ENCODE measurements at places on chromosomes 6 and 20.

DNA sequence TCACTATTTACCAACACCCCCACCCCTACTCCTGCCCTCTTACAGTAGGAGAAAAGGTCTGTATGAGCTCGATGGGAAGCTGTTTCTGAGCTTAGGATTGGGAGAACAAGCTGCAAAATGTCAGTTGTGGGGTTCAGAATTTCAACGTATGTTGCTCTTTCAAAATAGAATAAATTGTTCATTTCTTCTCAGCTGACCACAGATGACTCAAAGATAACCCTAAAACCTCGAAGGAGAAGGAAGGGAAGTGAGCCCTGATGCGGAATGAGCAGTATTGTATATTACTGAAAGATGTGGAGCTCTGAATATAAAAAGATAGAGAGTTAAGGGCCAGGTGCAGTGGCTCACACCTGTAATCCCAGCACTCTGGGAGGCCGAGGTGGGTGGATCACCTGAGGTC lies 35.9 kb upstream of the MYLIP start:
- no peak for DNase-seq

DNA sequence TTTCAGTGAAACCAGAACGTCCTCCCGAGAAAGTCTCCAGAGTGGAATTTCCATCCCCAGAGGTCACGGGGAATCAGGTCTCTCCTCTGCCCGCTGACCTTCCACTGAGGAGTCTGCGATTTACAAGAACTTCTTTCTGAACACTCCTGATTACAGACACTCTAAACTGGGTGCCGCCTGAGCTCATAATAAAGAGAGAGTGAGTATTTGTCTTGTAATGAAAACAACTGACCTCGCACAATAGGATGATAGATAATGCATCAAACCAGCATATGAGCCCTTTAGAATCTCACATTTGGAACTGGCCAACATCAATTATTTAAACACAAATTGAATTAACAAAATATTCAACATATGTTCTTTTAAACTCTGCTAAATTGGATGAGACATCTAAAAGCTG lies 47.5 kb downstream of the DLL1 start:
- no peak for DNase-seq

- no peak for DNase-seq
These were observed 102.8 kb downstream of the PREP start for GRCh38 chr6:105300090-105300489.

- DNase-seq, result no peak
These were observed 468 bp downstream of the TRDN start for GRCh38 chr6:123636282-123636681.

- DNase-seq, result no peak
These were observed 170.4 kb downstream of the BCKDHB start for GRCh38 chr6:80276861-80277260.

DNA sequence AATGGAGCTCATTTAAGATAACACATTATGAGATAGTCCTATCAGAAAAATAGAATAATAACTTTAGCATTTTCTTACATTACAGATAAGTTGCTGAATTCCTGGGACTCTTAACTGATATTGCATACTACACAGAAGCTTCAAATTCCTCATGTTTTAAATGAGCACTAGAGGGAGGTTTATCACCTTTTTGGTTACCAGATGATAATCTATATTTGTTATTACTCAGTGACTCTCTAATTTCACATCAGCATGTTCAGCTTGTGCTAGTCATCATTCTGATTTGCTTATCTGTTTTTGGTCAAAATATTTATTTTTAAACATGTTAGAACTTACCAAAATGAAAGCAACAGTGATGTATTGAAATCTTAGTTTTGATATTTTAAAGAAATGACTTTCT lies 20.5 kb upstream of the GJA10 start:
- DNase-seq, result no peak

DNA sequence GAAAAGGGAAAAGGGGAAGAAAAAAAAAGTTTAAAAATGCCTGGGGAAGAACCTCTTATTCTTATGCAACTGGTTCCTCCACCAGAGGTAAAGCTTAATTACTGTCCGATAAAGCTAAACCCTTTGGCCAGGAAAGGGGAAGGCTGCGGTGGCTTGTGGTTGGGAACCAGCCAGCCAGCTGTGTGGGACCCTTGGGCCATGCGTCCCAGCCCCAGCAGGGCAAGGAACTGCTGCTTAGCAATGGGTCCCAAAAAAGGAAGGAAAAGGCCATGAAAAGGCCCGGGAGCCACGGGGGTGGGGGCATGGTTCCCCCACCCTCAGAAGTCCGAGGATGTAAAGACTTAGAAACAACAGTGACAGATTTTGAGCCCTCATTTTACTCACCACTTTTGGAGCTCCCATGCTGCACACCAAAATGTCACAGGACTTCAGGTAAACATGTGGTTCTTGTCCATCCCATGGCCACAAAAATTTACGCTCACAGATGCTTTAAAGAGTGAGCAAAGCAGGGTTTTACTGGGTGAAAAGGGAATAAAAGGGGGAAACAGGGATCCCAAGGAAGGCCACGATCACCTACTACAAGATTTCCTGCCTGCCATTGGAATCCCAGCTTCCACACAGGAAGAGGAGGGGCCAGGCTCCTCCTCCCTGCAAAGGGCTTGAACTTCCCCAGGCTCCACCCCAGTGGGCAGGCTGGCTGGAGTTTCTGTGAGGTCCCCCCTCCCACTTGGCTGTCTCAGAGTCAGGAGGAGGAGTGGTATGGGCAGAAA lies 1234.7 kb upstream of the GJE1 start:
- no peak for DNase-seq

- DNase-seq, result no peak
These were observed 40.1 kb upstream of the ZBP1 start for GRCh38 chr20:57660181-57660921.

DNA sequence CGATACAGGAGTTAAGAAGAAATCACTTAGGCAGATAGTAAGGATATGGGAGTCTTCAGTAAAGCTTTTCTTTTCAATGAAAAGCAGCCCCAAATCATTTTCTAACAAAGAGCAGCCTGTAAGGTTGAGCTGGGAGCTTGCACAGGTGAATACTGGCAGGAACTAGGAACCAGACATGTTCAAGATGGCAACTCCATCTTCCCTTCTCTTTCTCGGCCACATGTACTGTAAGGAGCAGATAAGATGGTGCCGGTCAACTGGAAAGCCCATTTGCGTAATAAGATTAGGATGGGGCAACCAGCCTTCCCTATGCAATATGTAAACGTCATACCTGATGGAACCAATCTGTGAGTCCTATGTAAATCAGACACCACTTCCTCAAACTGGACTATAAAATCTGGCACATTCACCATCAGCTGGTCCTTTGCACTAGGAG lies 46.2 kb upstream of the RNGTT start:
- no peak for DNase-seq

GRCh38 chr6:38996676-38997075 lies 51.9 kb upstream of the GLP1R start:
- no peak for DNase-seq

DNA sequence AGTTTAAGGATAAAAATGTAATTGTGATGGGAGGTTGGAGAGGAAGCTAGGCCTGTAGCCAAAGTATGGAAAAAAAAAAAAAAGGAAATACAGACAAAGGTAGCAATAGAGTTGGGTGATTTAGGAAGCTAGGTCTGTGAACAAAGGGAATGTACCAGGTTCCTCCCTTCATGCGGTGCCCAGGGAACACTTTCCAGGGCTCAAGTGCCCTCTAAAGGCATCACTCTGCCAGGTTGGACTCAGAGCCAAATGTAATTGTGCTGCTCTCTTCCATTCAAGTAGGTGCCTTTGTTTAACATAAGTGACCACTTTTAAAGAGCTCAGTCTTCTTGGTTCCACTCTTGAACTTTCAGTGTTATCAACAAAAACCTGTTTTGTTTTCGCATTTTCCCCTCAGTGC lies 159.7 kb upstream of the AHI1 start:
- no peak for DNase-seq

GRCh38 chr6:26550250-26550993 lies 12.3 kb downstream of the HMGN4 start:
- DNase-seq, result no peak

- no peak for DNase-seq
These were observed 86.0 kb downstream of the AFG1L start for GRCh38 chr6:108380876-108381275.

- DNase-seq, result no peak
These were observed 40.0 kb upstream of the OPN5 start for GRCh38 chr6:47741807-47742206.

GRCh38 chr6:110319843-110320242 lies 38.3 kb downstream of the METTL24 start:
- no peak for DNase-seq

DNA sequence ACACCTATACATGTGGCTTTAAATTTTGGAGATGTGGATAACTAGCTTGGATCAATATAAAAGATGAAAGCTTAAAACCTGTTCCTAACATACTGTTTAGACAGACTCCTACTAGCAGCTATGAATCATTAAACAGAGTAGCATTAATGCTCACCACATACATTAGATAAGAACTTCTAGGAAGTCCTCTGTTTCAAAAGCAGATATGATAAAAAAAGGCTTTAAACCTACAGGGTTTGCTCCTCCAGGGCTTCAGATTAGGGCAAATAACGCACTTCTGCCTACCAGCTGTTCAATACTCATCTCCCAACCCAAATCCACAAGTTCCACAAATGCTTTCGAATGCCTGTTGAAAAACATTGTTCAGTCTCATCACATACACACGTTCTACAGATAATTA lies 1.5 kb downstream of the REPS1 start:
- no peak for DNase-seq

- no peak for DNase-seq
These were observed 162.4 kb downstream of the FRK start for GRCh38 chr6:115898246-115898645.

- peak; percentile 32 for DNase-seq
These were observed 831 bp downstream of the PMEPA1 start for GRCh38 chr20:57708694-57709673.

DNA sequence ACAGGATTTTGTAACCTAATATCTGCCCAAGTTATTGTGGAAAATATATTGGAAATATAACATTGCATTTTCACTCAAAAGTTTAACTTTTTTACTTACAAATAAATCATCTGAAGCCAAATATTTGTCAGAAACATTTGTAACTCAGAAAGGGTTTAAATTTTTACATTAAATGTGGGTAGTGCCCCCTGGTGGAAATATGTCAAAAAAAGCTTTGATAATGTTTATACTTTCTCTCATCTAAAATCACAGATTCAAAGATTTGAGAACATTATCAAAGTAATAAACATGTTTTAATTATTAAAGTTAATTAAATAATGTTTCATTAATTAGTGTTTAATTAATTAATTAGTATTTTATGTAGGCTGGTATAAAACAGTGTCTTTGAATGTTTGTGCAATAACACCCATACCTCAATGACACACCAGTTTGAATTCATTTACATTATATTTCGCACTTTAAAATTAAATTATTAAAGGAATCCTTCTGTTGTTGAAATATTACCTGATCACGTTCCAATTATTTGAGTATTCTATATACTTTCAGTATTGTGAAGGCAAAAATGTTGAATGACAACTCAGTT lies 320.1 kb upstream of the FKBP1C start:
- DNase-seq, result no peak

DNA sequence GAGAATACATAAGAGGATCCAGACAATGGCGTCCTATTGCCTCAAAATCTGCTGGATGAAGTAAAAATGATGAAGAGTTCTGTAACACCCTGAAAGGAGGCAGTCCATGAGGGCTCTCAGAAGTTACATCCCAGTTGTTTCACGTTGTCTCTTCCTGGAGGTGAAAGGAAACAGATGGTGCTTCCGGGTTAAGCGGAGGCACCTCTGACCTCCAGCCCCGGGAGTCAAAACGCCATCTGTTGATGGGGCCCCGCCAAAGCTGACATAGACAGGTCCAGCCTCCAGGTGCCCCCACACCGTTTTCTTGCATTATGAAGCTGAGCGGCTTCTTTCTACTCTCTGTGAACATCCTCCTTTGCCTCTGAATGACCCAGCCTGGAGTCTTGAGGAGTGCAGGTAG lies 9.5 kb downstream of the SEMG2 start:
- DNase-seq, result no peak

- DNase-seq, result no peak
These were observed 15.5 kb upstream of the CST8 start for GRCh38 chr20:23475395-23475794.

- DNase-seq, result no peak
These were observed 5.1 kb downstream of the GLO1 start for GRCh38 chr6:38697846-38698245.

- no peak for DNase-seq
These were observed 49.0 kb downstream of the COL19A1 start for GRCh38 chr6:69915346-69915745.

DNA sequence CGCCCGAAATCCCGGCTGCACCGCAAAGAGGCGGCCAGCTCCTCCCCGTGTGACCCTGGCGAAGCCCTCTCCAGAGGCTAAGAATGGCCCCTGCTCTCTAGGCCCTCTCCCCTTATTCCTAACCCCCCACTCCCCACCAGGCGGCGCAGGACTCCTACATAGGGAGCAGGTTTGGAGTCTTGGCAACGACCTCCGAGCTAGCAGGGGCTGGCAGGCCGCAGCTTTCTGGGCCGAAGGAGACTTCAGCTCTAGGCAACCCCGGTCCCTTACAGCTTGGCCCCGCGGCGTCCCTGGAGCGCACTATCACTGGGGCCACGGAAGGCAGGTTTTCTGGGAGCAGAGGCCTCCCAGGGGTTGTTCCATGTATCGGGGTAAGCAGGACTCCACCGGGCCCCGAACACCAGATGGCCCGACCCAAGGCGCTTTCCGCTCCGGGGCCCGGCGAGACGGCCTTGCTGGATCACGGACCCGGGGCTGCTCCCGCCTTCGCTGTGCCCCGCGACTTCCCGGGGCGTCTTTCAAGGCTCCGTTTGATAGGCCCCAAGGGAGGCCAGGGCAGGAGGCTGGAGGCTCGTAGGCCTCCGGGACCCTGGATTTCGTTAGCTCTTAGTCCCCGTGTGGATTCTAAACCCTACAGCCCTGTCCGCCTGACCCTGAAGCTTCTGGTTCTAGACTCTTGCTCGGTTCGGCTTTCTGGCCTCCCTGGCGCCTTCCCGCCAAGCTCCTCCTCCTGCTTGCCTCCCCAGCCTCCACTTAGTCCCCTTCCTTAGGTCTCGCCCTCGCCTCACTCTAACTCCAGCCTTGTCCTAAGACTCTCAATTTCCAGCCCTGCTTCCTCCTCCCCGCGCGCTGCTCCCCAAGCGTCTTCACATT lies 1.9 kb downstream of the SLC32A1 start:
- DNase-seq, result no peak

- DNase-seq, result no peak
These were observed 7.5 kb upstream of the GTF3C6 start for GRCh38 chr6:110951008-110951407.

DNA sequence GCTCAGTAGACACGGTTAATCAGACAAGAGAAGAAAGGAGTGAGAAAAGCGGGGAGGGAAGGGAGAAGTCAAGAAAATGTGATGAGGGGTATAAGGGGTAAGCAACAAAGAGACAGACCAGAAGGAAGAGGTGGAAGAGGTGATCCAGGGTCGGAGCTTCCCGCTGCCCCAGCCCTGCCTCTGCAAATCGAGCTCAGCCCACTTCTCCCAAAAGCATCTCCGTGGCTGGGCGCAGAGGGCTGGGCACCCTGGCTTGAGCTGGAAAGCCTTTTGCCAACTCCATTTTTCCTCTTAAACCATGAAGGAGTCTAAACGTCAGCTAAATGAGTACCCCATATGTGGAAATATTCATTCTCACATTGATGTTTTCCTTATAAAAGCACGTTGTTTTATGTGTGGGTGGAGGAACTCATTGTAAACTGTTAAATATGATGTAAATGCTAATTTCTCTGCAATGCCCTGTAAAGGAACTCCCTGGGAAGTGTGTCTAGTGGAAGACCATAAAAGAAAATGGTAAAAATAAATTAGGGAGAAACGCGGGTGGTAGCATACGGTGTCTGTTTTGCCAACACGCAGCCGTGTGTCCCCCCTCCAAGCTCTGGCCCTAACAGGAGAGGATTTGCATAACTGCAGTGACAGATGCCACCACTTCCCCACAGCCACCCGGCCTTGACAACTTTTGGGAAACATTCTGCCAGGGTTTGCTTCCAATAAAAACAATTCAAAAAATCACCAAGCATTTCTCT lies 55.2 kb upstream of the MAFB start:
- no peak for DNase-seq
